ENCODE measurements at places on chromosomes 7 and 10. TPM values are rescaled to one million over a fixed set of nuclear protein-coding genes. Genes with fewer than 3 reads are reported as not detected.

Gene FEZF1
- total RNA-seq, result not detected

Gene SYCE1
- not detected for total RNA-seq

Gene GCK
- total RNA-seq, result 1.7 TPM

Gene TAS2R5
- 6.1 TPM for total RNA-seq

Gene PLXDC2
- total RNA-seq, result 51.3 TPM

Gene GJD4
- total RNA-seq, result not detected

Gene OR2A25
- not detected for total RNA-seq

Gene A1CF
- total RNA-seq, result not detected

Gene ADRB1
- not detected for total RNA-seq

Gene DNAJC12
- total RNA-seq, result 2.7 TPM

Gene MPP7
- total RNA-seq, result 24.8 TPM

Gene TBL2
- total RNA-seq, result 29.0 TPM
